ENCODE measurements at places on chromosomes 12 and 14. TPM values are rescaled to one million over a fixed set of nuclear protein-coding genes. Genes with fewer than 3 reads are reported as not detected.

SERPINA1 gene
- not detected for total RNA-seq

SCNN1A gene
- not detected for total RNA-seq

TCHP gene
- 11.7 TPM for total RNA-seq

LRRIQ1 gene
- 0.11 TPM for total RNA-seq

MYF6 gene
- total RNA-seq, result not detected

RNASE3 gene
- total RNA-seq, result not detected

KRT79 gene
- total RNA-seq, result not detected

DNA sequence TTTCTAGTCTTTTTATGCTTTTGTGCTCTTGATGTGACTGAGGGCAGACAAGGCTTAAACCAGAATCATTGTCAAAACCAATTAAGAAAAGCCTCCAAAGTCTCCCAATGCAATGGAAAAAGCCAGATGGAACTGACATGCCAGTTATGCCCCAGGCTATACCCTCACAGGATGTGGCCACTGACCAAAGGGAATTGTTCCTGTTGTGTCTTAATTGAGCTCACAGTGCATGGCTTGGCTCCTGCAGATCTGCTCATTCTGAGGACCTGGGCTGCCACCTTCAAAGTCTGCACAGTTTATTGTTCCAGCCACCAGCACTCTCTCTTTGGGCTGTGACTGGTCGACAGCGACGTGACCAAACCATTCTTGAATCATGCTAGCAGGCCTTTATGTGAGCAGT lies 17.1 kb upstream of the BICD1 start:
- no peaks in the 10 kb centered on the region for H3K4me1 ChIP-seq
- H3K36me3 ChIP-seq, result no peaks in the 10 kb centered on the region
- no peak overlapping the region for H3K4me3 ChIP-seq
- H3K27me3 ChIP-seq, result no peaks in the 10 kb centered on the region
- no peak overlapping the region for H3K27ac ChIP-seq
- DNase-seq, result peak; percentile 19

DNA sequence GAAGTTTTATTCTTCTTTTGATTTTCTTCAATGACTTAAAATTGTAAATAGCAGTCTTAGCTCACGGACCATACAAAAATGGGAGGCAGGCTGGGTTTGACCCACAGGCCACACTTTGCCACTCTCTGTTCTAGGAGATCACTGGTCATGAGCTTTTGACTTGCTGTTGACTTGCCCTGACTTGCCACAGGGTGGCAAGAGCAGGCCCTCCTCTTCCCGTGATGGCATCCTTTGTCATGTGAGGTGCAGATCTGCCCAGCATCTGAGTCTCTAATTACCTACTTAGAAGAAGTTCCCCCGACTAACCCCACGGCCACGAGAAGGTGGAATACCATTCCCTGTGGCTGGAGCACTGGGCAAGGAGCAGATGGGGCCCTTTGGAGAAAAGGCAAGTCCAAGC lies 81.0 kb upstream of the SCAF11 start:
- H3K27me3 ChIP-seq, result no peaks in the 10 kb centered on the region
- no peaks in the 10 kb centered on the region for H3K4me1 ChIP-seq
- no peak overlapping the region for H3K27ac ChIP-seq
- peak; percentile 9 for DNase-seq

GRCh38 chr14:21802441-21802840 lies 128.8 kb upstream of the OR4E1 start:
- no peaks in the 10 kb centered on the region for H3K36me3 ChIP-seq
- H3K4me1 ChIP-seq, result no peaks in the 10 kb centered on the region
- H3K27ac ChIP-seq, result no peak overlapping the region
- no peak for DNase-seq
- H3K4me3 ChIP-seq, result no peak overlapping the region

- DNase-seq, result no peak
- H3K36me3 ChIP-seq, result no peaks in the 10 kb centered on the region
- H3K27ac ChIP-seq, result no peak overlapping the region
- no peaks in the 10 kb centered on the region for H3K4me1 ChIP-seq
- no peak overlapping the region for H3K4me3 ChIP-seq
These were observed 96.1 kb downstream of the TMEM121 start for GRCh38 chr14:105622329-105622955.

DNA sequence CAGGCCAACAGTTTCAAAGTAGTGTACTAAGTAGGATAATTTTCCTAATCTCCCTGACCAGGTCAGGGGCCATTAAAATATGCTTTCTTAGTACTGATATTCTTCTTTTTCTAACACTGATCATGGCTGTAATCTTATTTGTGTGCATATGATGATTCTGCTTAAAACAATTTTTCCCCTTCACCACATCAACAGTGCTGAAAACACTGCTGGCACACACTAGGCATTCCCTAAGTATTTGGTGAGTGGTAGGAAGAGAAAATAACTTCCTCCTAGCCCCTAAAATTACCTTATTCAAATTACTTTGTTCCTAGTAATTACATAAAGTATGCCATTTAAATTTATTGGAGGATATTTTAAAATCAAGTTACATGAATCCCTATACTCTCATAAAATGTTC lies 49.9 kb upstream of the BBS10 start:
- peak; percentile 27 for DNase-seq
- H3K36me3 ChIP-seq, result 0 out of 2 replicates have a peak, but pooled peaks cover 6% of the 10 kb centered on the region

GRCh38 chr12:63844391-63845341 lies at the start of gene SRGAP1:
Gene SRGAP1, plus strand, starts transcription at chr12:63844700. Its CDS starts 117 bp downstream, at chr12:63844817.
- H3K27ac ChIP-seq, result peak within 1 kb of the TSS; percentile 77
- peaks cover 29% of the 10 kb centered on the region for H3K4me1 ChIP-seq
- no peaks in the 10 kb centered on the region for H3K36me3 ChIP-seq
- no peaks in the 10 kb centered on the region for H3K27me3 ChIP-seq

DNA sequence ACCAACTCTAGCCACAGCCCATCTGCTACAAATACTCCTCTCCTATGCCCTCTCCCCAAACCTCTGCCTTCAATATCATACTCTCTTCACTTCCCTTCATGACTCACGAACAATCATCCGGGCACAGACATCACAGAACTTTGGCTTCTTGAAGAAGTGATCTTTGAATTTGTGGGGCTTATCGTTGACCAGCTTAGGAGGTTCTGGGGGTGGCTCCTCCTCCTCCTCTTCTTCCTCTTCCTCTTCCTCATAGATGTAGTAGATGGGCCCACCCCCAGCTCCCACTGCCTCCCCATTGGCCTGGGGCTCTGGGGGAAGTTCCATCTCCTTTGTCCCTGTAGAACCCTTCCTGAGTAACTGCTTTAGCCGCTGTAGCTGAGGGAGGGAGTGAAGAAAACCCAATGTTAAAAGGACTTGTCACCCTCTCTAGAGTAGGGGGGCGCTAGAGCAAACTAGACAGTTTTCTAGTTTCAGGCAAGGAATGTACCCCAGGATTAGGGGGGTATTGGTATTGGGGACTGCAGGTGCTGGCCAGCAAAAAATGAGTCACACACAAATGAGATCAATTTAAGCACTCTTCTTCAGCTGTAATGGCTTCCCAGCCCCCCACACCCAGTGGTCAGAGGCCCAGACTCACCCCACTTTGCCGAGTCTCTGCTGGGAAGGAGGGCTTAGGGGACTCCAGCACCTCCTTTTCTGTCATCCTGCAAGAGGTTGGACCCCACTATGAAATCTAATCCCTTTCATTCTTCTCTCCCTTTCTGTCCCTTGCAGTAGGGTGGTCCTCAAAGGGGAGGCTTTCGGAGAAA lies 1.8 kb downstream of the STAC3 start:
- H3K4me3 ChIP-seq, result no peak overlapping the region
- H3K27ac ChIP-seq, result no peak overlapping the region
- H3K4me1 ChIP-seq, result no peaks in the 10 kb centered on the region
- H3K36me3 ChIP-seq, result peaks cover 4% of the 10 kb centered on the region
- H3K27me3 ChIP-seq, result no peaks in the 10 kb centered on the region
- DNase-seq, result no peak

- H3K4me1 ChIP-seq, result no peaks in the 10 kb centered on the region
- H3K4me3 ChIP-seq, result peak overlapping the region; percentile 76
- H3K36me3 ChIP-seq, result no peaks in the 10 kb centered on the region
- no peaks in the 10 kb centered on the region for H3K27me3 ChIP-seq
- no peak overlapping the region for H3K27ac ChIP-seq
- DNase-seq, result no peak
These were observed 5.0 kb downstream of the REM2 start for GRCh38 chr14:22887990-22888378.

- H3K4me1 ChIP-seq, result peaks cover 28% of the 10 kb centered on the region
- H3K27me3 ChIP-seq, result no peaks in the 10 kb centered on the region
- peak overlapping the region; percentile 91 for H3K27ac ChIP-seq
- H3K4me3 ChIP-seq, result peak overlapping the region; percentile 94
- peaks cover 33% of the 10 kb centered on the region for H3K36me3 ChIP-seq
These were observed 693 bp downstream of the CBX5 start for GRCh38 chr12:54279227-54279631.

DNA sequence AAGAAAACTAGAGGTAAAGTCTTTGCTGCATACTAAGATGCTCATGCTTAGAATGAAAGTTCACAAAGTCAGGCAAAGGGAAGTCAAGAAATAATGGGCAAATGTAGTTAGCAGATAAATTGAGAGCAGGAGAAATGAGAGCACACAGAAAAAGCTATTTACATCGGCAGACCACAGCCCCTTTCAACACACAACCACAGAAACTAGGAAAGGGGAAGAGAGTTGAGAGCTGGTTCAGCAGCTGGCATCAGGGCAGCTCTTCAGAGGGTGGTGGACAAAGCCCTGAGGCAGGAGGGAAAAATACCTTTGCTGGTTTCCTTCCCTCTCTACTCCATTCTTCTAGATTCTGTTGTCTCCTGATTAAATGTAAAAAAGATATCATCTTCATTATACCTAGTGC lies 95.4 kb upstream of the ANO4 start:
- no peaks in the 10 kb centered on the region for H3K4me1 ChIP-seq
- H3K4me3 ChIP-seq, result no peak overlapping the region
- no peak overlapping the region for H3K27ac ChIP-seq
- no peaks in the 10 kb centered on the region for H3K27me3 ChIP-seq
- no peak for DNase-seq
- H3K36me3 ChIP-seq, result no peaks in the 10 kb centered on the region

DNA sequence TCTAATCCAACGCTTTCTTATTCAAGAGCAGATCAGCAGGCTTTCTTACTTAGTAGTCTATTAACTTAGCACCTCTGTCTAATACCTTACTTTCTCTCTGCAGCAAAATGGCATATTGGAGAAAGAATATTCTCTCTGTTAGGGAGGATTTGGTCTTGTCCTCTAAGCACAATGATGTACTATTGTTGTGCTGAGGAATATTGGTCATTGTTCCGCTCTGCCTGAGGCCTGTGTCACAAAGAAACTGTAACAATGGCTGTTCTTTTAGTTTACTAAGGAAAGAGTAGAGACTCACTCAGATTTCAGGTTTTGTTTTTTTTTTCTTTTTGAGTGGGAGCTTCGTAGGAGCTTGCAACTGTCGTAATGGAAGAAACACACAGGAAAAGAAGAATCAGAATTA lies 1358.8 kb downstream of the LRFN5 start:
- no peaks in the 10 kb centered on the region for H3K27me3 ChIP-seq
- no peak for DNase-seq
- H3K4me3 ChIP-seq, result no peak overlapping the region
- no peaks in the 10 kb centered on the region for H3K4me1 ChIP-seq
- no peaks in the 10 kb centered on the region for H3K36me3 ChIP-seq

- no peaks in the 10 kb centered on the region for H3K4me1 ChIP-seq
- no peaks in the 10 kb centered on the region for H3K36me3 ChIP-seq
- no peak overlapping the region for H3K27ac ChIP-seq
- H3K4me3 ChIP-seq, result no peak overlapping the region
- H3K27me3 ChIP-seq, result no peaks in the 10 kb centered on the region
These were observed 595.1 kb upstream of the ATP2B1 start for GRCh38 chr12:90303771-90304170.

DNA sequence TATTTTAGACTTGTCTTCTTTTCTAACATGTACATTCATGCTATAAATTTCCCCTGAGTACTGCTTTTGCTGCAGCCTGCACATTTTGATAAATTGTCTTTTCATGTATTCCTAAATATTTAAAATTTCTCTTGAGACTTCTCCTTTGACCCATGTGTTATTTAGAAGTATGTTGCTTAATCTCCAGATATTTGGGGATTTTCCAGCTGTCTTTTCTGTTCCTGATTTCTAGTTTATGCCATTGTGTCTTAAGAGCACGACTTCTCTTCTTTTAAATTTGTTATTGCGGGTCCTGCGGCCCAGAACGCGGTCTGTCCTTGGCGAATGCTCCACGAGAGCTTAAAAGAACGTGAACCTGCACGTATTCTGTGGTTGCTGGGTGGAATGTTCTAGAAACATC lies 136.4 kb downstream of the KIF26A start:
- peaks cover 5% of the 10 kb centered on the region for H3K4me1 ChIP-seq
- no peak for DNase-seq
- H3K4me3 ChIP-seq, result no peak overlapping the region
- H3K36me3 ChIP-seq, result no peaks in the 10 kb centered on the region

DNA sequence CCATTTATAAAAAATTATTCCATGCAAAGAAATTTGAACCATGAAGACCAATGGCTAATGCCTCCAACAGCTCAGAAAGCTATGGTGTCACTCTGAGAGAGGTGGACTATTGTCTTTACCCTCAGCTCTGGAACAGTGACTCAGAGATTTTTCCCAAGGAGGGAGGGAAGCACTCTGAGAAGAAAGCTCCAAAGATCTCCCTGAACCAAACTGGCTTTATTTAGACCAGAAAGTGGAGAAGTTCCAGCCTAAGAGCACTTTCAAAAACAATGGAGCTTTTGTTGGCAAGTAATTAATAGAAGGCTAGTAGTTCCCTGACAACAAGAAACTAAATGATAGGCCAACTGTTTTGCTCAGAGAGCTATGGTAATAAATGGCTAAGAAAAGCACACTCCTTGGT lies 599.9 kb upstream of the MDGA2 start:
- H3K27ac ChIP-seq, result no peak overlapping the region
- H3K27me3 ChIP-seq, result no peaks in the 10 kb centered on the region
- no peaks in the 10 kb centered on the region for H3K4me1 ChIP-seq

DNA sequence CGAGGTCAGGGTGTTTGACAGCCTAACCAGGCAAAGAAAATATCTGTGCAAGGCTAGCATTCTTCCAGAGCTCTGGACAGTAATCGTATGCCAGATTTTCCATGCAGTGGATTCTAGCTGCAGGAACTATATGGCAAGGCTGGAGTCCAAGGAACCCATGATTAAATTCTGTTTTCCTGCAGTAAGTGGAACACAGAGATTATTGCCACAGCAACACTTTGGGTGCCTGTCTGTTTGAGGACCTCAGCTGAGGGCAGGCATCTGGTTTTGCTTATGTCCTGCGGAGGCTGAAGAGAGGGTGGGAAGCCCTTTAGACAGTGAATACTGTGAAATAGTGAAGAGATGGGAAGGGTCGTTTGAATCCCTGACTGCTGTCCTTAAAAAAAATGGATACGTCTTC lies 104.4 kb downstream of the DAD1 start:
- H3K27ac ChIP-seq, result peak overlapping the region; percentile 34
- no peak overlapping the region for H3K4me3 ChIP-seq
- no peaks in the 10 kb centered on the region for H3K36me3 ChIP-seq
- peaks cover 48% of the 10 kb centered on the region for H3K27me3 ChIP-seq

DNA sequence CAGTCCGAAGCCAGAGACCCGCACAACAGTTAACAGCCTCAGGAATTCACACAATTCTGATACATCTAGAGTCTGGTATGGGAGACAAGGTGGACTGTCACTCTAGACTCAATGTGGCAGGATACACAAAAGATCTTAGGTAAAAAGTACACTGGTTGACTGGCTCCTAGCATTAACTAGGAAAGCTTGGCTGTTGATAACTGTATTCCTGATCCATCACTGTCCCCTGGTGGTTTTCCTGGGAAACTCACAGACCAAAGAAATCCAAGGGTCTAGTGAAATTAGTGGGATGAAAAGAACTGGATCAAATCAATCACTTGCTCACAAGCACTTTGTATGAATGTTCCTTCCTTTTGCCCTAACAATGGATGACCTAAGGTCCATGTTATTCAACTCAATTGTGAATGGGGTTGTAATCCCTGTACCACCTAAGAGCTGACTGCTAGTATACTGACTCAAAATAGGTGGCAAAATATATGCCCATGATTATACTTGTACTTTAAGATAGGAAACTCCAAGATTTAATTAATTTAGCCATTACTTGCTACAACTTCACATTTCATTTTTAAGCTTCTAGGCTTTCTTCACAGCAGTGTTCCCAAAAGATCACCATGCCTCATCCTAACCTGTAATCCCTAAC lies 14.0 kb downstream of the NPC2 start:
- H3K27me3 ChIP-seq, result no peaks in the 10 kb centered on the region
- H3K36me3 ChIP-seq, result 0 out of 2 replicates have a peak, but pooled peaks cover 3% of the 10 kb centered on the region
- DNase-seq, result peak; percentile 56
